ENCODE measurements at places on chromosomes 6 and 20.

- no peak for DNase-seq
Measured at GRCh38 chr6:11471261-11471660, 66.3 kb upstream of the TMEM170B start.

DNA sequence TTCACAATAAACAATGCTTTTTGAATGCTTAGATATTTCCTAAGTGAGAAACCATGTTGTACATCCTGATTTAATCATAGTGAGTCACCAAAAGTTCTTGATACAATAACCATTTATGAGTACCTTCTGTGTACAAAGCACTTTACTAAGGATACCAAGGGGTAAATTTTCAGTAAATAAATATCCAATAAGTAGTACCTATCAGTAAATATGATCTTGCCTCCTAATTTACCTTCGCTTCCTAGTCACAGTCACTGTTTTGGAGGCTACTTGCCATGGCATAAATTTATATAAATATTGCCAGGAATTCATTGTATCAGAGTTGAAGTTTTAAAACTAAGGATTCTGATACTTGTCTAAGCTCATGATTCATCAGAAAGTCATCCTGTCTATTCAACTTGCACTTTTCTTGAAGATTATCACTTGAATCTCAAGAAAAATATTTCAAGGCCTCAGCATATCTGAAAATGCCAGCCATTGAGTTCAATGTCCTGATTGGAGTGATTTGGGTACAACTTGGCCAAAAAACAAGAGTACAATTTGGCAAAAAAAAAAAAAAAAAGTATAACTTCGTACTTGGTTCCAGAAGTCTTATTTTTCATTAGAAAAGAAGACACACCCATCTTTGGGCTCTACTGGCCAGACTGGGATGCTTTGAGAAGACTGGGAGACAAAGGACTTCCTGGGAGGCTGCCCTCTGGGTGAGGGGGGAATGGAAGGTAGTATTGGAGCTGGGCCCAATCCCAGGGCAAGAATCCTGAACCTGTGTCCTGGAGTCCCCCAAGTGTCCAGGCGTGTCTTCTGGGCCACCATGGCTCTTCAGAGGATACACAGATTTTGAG is 32.8 kb downstream of the RAB22A start:
- DNase-seq, result no peak

- no peak for DNase-seq
Measured at GRCh38 chr20:41200446-41201202, 63.3 kb downstream of the PLCG1 start.

DNA sequence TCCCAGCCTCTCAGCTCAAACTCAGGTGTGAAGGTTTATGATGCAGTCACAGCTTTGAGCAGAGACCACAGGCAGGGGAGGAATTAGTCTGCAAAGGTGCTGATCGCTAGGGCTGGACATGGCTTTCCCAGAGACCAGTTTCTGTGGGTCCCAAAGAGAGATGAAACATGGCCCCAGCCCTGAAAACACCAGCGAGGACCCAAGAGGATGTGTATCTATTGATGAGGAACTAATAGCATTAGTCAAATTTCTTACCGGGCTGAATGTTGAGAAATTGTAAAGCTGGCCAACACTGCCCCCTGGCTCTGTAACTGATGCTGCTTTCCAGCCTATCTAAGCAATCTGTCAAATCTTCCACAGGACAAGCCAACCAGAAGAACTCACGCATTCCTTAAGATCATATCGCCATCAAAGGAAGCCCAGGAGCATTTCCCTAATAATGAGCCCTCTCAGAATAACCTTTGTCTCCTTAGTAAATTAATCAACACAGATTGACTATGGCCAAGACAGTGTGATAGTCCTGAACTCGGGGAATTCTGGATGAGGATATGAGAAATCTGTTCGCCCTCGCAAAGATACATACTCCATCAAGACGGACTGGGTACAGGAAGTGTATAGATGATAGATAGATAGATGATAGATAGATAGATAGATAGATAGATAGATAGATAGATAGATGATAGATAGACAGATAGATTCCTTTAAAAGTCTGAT is 7.8 kb upstream of the ACSS1 start:
- DNase-seq, result peak; percentile 10

DNA sequence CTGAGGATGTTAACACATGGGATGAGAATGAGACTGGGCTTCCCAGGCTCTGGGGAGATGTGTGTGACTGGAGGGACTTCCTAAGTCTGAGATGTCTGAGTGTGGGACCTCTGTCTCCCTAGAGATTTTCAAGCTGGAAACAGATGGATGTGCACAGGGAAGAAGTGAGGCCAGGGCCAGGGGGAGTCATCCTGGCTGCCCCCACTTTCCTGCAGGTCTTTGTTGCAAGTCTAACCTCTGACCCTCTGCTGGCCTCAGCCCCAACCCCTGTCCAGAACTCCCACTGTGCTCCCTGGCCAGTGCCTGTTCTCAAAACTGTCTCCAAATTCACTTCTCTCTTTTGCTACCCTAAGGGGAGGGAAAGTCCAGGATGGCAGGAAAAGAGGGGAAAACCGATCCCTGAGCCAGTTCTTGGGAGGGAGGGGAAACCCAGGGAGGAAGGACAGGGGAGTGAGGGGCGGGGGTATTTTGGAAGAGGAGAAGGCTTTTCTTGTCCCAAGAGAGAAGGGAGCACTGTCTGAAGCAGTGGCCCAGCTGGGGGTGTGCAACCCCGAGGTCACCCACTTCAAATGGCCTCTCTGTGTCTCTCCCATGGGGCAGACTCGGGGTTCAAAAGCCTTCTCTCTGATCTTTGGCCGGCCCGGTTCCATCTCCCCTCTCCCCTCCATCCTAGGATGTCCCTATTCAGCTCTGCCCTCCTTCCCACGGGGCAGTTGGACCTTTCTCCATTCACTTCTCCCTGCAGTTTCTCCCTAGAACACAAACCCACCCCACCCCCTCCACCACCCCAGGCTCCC is 3.1 kb downstream of the PPP1R18 start:
- DNase-seq, result no peak
